Airway epithelial cell (primary cell): ENCODE measurements at places on chromosomes 12 and 14. TPM values are rescaled to one million over a fixed set of nuclear protein-coding genes. Genes with fewer than 3 reads are reported as not detected.

Gene AKAP6
- total RNA-seq = 0.92 and 1.7 TPM in 2 replicates

Gene RESF1
- 8.0 and 21.9 TPM in 2 replicates for total RNA-seq

Gene PMCH
- total RNA-seq = not detected in 2 replicates

Gene RIMBP2
- total RNA-seq = not detected in 2 replicates

Gene ADGRD1
- not detected in 2 replicates for total RNA-seq

Gene PKP2
- total RNA-seq = 18.5 and 29.6 TPM in 2 replicates

Gene TAS2R42
- total RNA-seq = not detected in 2 replicates

Gene AMN
- total RNA-seq = 1.1 and 3.8 TPM in 2 replicates

Gene RBP5
- total RNA-seq = not detected in 2 replicates

Gene SIX4
- total RNA-seq = 6.2 and 14.9 TPM in 2 replicates

Gene CLEC1B
- total RNA-seq = not detected in 2 replicates

Gene SELPLG
- 0.28 and 0.42 TPM in 2 replicates for total RNA-seq

Gene LTBP2
- 21.2 and 28.1 TPM in 2 replicates for total RNA-seq

Gene GRIP1
- total RNA-seq = 3.6 and 3.7 TPM in 2 replicates

Gene STYK1
- total RNA-seq = 1.2 and 4.1 TPM in 2 replicates

Gene SDR9C7
- 4.5 and 5.1 TPM in 2 replicates for total RNA-seq

Gene NUP37
- 39.7 and 49.9 TPM in 2 replicates for total RNA-seq

Gene UBE2N
- 72.6 and 115 TPM in 2 replicates for total RNA-seq
